Dermis blood vessel endothelial cell (primary cell): ENCODE measurements at places on chromosomes 2 and 18. TPM values are rescaled to one million over a fixed set of nuclear protein-coding genes. Genes with fewer than 3 reads are reported as not detected.
A peak's percentile ranks its signal among the peaks of the same experiment; 100 is the strongest.

LYG1 gene
- total RNA-seq = 0.28 and 1.2 TPM in 2 replicates

CASP10 gene
- 68.7 and 94.8 TPM in 2 replicates for total RNA-seq

GRCh38 chr18:66966171-66966570, 362.3 kb upstream of the CDH19 start:
- DNase-seq = no peak

DNA sequence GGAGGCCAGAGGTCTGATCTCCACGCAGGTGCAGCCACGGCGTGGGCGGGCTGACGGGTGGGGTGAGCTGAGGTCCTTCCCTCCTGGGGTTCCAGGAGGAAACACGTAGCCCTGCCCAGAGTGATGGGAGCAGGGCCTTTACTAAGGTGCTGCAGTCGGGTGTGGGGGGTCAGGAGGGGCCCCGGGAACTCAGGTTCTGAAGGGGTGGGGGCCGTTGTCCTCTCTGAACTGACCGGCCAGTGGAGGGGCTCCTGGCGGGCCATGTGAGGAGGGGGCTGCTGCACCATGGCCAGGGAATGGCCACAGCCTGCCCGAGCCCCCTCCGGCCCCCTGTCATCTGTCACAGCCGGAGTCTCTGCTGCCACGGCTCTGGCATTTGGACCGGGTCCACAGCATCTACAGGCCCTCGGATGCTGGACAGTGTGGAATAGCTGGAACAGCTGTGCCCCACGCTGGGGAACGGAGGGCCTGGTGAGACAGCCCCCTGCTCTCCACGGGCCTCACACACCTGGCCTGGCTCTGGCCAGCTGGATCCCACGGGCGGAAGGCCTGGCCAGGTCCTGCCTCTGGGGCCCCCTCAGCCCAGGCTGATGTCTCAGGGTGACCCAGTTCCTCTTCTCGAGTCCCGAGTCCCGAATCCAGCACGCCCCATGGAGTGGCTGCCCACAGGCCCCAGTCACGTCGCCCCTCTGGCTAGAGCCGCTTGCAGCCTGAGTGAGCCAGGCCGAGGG, 145.6 kb upstream of the GPC1 start:
- DNase-seq = no peak

ERICH2 gene
- total RNA-seq = not detected in 2 replicates

- DNase-seq = peak; percentile 72
Observed at GRCh38 chr18:31977270-31977872, 34.4 kb upstream of the TRAPPC8 start.

DNA sequence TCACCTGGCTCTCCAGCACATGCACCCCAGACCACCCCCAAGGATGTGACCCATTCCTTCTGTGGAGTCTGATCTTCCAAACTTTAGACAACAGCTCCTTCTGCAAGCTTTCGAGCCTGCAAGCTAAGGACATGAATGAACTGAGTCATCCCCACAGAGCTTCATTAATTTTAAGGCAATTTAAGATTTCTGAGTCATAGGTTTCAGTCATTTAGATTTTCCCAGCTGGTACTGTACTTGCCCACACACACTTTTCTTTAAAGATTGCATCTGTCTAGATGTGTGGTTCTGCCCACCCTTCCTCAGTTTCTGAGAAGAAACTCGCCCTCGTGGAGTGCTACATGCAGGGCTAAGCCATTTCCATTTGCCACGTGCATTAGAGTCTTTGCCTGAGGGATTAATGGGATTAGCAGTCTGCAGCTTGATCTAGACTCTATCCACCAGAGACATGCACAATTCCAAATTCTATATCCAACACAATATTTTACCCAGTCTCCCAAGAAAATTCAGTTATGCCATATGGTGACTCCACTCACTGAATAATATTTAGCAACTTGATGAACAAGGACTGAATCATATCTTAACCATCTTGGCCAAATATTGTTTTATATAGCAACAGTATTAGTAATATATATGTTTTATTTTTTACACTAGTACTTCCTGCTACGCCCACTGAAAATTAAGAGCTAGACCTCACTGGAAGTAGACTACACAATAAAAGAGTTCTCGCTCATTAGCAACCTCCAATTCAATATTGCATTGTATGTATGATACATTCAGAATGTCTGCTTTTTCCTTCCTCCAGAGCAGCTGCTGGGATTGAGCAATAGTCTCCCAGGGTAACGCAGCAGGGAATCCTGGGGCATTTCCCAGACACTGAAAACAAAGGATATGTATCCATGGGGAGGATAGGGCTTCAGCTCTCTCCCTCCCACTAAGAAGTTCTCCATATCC, 14.3 kb upstream of the TRIB2 start:
- peak; percentile 95 for DNase-seq

KCNJ3 gene
- not detected in 2 replicates for total RNA-seq

GAREM2 gene
- total RNA-seq = 0.37 and 0.68 TPM in 2 replicates

DNA sequence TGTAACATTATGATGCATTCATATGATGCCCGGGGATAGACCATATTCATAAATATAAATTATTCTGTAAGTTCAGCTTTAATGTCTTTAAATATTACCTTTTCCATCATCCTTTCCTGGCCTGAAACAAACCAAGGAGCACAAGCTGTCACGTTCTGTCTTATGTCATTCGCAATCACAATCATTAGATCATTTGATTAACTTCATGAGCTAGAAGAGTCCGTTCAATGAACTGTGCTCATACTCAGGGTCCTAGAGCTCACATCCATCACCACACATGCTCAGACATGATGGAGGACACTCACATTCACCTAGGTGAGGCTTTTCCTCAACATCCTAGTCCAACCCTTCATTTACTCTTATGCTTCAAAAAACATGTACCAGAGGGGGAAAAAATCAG, 599.0 kb upstream of the ID2 start:
- no peak for DNase-seq

- no peak for DNase-seq
Observed at GRCh38 chr2:156110890-156111289, 221.6 kb downstream of the NR4A2 start.

GAD1 gene
- total RNA-seq = 0.47 TPM in 1 of 2 replicates, not detected in the other
